ENCODE measurements at places on chromosomes 1 and 21.

GRCh38 chr1:50750021-50750619 is 209.9 kb downstream of the FAF1 start:
- no peak for DNase-seq

DNA sequence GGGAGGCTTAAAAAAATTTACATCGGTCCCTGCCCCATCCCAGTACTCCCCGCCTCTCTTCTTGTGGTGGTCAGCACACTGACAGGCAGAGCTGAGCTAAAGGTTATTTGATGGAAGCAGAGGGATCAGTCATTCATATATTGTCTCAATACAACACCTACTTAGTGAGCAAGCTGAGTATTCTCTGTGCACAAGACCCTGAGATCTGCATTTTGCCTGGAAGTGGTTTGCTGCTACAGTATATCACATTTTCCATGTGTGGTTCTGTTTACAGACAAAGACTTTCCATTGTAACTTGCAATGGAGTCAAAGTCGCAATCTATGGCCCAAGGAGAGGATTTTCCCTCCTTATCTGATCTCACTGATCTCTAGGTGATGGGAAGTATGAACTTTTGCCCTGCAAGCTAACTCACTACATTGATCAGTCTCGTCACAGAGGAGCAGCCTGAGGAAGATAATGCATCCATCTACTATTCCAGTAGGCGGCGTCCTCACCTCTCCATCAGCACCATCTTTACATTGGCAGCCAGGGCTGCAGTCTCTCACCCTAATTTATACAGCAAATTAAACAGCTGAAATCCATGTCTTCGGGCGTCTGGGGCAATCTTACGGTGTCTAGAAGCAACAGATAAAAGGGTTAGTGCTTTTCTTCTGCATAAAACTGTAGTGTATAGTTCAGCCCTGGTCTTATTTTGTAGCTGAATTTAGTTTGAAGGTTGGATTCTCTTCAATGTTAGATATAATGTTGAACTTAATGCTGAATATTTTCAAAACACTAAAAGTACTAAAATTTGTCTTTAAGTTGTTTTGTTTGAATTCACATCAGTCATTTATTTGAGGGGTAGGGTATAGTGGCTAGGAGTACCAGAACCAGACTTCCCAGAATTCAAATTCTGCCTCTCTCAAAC is 3.2 kb upstream of the TRAF5 start:
- DNase-seq, result no peak

DNA sequence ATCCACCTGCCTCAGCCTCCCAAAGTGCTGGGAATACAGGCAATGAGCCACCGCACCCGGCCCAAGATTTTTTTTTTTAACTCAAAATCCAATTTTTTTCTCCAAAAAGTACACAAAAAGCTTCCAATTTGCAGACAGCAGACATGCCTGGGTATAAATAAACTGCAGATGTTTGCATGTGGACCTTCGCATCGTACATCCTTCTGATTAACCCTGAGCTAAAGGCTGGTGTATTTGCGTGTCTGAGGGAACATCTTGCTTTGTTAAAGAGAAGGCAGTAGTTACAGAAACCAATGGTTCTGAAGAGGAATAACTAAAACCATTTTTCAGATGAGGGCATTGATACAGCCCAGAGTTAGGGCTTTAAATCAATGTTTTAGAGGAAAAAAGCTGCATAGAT is 12.7 kb downstream of the BCAR3 start:
- no peak for DNase-seq

GRCh38 chr1:234250747-234251146 is 122.5 kb upstream of the COA6 start:
- no peak for DNase-seq

DNA sequence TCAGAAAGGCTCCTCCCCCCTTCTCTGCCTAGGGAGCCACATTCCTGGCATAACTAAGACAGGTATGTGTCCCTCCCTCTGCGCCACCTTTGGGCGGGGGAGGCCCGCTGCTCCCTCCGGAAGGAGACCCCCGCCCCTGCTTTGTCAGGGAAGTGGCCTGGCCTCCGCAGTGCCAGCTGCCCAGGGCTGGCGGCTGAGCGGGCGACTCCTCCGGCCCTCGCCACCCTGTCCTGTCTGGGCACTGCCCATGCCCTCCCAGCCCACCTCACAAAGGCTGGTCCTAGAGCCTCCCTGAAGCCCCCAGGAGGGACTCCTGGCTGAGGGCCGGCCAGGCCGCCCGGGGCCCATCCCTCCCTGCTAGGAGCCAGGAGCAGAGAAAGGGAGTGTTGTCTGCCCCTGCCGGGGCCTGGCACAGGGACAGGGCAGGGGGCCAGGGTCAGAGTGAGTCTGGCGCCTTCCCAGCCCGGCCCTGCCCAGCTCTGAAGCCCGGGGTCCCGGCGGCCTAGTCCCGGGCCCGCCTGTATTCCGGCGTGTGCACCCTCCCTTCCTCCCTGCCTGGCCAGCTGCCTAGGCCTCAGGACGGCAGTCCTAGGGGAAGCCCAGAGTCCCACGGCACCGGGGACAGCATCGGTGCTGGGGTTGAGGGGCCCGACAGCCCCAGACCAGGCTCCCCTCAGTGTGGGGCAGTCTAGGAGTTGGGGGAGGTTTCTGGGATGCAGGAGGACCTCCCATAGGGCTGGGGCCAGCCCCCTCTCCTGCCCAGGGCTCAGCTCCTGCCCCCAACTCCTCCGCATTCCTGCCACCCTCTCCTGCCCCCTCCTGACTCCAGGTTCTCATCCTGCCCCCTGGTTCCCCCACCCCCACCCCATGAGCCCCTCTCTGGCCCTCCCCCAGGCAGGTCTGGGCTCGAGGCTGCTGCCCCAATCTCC is 5.1 kb downstream of the AGRN start:
- DNase-seq, result peak; percentile 88

DNA sequence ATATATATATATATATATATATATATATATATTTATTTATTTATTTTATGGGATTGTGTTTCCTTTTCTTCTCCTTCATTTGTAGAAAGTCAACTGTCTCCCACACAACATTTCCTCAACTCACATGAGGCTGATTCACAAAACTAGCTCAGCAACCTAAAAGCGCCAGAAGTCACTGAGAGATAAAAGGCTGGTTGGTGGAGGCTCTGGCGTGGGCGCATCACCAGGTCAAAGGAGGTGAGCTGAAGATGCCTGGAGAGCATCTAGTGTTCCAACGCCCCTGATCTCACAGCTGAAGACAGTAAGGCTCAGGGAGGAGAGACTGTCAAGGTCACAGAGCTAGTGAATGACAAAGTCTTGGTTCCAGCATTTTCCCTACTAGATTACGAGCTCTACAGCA is 78.0 kb downstream of the HLCS start:
- no peak for DNase-seq

DNA sequence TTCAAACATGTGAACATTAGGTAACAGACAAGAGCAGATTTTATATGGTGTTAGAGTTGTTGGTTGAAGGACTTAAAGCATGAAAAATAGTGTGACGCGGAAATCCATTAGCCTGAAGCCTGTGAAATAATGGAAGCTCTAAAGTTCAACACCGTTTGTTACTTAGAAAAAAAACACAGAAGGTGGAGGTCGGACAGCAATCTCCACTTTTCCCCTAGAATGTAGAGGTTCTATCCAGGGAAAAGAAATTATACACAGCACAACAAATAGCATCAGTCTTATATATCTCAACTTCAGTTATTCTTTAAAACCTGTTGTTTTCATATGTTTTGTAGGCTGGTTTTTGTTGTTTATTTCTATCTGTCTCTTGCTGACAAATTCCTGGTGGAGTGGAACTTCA is 1.9 kb downstream of the RCAN3 start:
- no peak for DNase-seq

DNA sequence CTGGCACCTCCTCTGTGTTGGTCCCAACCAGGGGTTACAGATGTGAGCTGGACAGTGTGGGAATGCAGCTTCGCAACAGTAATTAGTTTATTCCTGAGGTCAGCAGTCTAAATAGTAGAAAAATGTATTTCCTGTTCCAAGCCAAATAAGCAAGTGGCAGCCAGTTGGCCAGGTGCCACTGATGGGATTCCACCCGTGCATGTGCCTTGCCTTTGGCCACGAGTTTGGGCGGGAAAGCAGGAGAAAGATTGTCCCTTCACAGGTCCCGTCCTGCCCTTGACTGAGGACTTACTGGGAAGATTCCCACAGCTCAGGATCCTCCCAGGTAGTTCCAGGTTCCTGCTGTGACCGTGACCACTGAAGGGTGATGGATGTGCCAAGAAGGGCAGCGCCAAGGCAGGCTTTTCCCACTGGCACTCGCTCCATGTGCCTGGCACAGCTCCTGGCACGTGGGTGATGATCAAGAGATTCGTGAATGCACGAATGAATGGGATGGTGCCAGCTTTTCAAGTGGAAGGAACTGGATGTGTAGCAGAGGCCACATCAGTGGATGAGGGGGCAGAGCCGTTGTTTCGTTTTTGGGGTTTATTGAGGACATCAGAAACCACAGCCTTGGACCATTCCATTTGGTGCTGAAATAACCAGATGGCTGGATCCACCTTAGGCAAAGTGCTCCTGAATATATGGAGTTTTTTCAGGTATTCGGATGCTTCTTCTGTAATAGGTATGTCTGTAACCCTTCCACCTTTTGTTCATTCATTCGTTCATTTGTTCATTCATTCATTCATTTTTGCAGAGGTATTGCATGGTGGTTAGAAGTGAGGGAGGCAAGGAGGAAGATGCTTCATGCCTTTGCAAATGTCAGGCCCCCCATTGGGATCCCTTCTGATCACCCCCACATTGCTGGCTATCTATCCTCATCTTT is 62.4 kb upstream of the WNT4 start:
- DNase-seq, result no peak

GRCh38 chr1:19643602-19644394 is at the start of gene NBL1:
NBL1 (plus strand) TSS chr1:19644311; CDS start chr1:19655031, 10,720 bp downstream.
- DNase-seq, result no peak

DNA sequence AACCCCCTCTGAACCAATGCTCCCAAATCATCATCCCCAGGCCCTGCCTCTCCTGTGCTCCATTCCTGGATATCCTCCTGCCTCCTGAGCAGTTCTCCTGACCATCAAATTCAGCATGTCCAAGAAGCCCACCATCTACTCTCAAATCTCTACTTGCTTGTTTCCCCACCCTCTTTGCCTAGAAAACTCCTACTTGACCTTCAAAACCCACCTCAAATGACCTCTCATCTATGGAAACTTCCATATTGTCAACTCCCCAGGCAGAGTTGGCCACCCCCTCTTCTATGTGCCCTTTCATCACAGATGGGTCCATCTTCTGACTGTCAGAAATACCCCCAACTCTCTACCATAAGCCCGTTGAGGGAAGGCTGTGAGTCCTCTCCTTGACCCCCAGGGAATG is 16.8 kb downstream of the ADGRB2 start:
- DNase-seq, result no peak

GRCh38 chr1:246329900-246330299 is 177.2 kb downstream of the SMYD3 start:
- no peak for DNase-seq

- no peak for DNase-seq
Measured at GRCh38 chr1:23574265-23574754, 15.0 kb upstream of the ID3 start.

GRCh38 chr1:162023181-162023546 is 505 bp downstream of the OLFML2B start:
- no peak for DNase-seq

GRCh38 chr1:154940651-154941194 is 4.2 kb upstream of the PMVK start:
- no peak for DNase-seq

DNA sequence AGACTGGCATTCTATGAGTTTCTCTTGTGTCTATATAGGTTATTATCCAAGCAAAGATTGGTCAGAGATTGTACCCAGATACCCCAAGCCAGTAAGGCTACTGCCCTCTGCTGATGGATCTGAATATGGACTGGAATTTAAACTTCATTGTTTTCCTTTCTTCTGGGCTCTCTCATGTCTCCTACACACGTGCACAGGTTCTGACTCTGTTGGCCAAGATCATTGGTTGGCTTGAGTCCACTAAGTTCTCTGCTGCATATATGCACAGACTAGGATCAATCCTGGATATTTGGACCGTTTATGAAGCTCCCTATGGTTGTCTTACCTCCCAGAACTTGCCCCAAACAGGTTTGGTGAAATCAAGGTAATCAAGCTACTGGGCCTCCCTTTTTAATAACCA is 69.7 kb downstream of the CC2D1B start:
- DNase-seq, result no peak

DNA sequence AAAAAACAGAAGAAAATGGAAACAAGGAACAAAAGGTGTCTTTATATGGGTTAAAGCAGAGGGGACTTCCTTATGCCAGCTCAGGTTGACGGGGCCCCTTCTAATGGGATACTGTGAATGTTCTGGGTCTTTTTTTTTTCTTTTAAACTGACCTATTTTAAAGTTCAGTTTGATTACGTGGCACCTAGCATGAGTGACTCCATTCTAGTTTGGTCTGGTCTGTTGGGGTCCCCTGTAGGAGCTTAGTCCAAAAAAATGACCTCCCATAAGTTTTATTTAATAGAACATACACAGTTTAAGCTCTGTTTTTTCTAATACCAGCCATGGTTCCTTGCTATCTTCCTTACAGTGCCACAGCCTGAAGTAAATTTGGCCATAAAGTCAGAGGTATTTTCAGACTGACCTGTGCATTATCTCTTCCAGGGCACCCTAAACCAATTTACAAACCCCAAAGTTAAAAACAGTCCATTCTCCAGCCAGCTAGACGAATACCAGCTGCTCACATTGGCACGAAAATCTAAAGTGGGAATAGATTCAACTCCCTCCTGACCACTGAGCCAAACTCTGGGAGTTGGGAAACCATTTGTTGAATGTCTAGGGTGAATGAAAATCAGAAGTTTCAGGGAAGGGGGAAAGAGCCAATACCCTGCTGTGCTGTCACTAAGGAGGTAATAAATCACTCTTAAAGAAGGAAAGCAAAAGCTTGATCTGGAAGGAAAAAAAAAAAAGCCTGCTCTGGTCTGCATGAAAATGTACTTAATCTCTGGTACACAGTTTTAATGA is 42.4 kb downstream of the AKNAD1 start:
- DNase-seq, result no peak

GRCh38 chr1:183185941-183186490 is at the start of gene LAMC2:
LAMC2 (plus strand) TSS chr1:183186264; CDS start chr1:183186353, 89 bp downstream.
- peak; percentile 81 for DNase-seq

GRCh38 chr21:44994047-44994694 is 54.3 kb downstream of the SLX9 start:
- no peak for DNase-seq

DNA sequence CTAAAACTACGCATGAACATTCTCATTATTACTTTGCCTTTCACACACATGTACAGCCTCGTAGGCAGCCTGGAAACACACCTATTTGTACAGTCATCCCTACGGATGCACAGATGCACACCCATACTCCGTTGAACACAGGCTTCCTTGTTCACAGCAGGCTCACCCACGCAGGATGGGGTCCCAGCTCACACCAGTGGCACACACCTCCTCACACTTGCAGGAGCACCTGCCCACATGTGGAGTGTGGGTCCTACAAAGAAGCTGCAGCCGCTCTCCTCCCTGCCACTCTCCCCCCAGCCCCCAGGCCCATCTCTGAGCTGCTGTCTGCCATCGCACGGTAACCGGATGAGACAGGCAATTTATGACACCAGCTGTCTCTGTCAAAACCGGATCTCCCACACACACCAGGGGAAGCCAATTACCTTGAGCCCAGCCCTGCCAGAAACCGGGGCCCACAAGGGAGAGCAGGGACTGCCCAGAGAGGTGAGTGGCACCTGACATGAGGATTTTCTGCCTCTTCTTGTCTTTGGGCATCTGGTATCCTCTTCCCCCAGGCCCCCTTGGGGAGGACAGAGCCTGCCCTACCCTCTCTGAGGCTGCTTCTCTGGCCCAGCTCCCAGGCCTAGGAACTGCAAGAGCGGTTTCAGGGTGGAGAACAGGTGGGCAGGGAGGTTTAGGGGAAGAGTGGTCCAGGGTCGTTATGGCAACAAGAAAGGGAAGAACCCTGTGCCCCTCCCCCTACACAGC is 175.4 kb downstream of the IGSF21 start:
- no peak for DNase-seq

Measured in upper lobe of right lung (tissue), 1 donor.